ENCODE measurements at places on chromosomes 13 and 19. TPM values are rescaled to one million over a fixed set of nuclear protein-coding genes. Genes with fewer than 3 reads are reported as not detected.
A peak's percentile ranks its signal among the peaks of the same experiment; 100 is the strongest.

Gene GNA15
- 1.2 TPM for total RNA-seq

DNA sequence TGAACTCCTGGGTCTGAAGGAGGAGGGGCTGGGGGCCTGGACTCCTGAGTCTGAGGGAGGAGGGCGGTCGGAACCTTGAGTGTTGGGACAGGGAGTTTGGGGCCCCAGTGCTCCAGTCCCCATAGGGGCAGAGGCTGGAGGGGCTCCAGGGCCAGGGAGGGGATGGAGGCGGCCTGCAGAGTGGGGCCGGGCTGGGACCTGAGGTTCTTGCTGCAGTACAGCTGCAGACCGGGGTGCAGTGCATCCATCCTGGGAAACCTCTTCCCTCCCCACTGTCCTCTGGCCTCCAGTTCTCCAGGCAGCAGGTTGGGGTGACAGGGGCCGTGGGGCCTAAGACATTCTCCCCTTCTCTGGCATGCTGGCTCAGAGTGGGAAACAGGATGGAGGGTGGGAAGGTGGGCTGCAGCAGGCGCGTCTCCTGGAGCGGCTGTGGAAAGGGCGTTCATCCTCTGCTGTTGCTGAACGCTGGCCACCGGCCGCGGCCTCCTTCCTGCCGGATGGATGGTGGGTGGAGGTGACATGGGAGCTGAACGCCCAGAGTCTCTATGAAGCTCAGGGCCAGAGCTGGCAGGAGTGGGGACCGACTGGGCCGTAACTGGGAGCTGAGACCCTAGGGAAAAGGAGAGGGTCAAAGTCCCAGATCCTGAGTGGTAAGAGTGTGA is 1.6 kb downstream of the BRSK1 start:
- peaks cover 23% of the 10 kb centered on the region for H3K4me1 ChIP-seq
- peaks cover 4% of the 10 kb centered on the region for H3K36me3 ChIP-seq
- peak overlapping the region; percentile 83 for H3K27ac ChIP-seq
- DNase-seq, result no peak

GRCh38 chr13:35501661-35502235 is 25.3 kb upstream of the MAB21L1 start:
- no peaks in the 10 kb centered on the region for H3K36me3 ChIP-seq
- H3K27me3 ChIP-seq, result no peaks in the 10 kb centered on the region
- H3K27ac ChIP-seq, result no peak overlapping the region
- peaks cover 11% of the 10 kb centered on the region for H3K4me1 ChIP-seq
- H3K4me3 ChIP-seq, result no peak overlapping the region

DNA sequence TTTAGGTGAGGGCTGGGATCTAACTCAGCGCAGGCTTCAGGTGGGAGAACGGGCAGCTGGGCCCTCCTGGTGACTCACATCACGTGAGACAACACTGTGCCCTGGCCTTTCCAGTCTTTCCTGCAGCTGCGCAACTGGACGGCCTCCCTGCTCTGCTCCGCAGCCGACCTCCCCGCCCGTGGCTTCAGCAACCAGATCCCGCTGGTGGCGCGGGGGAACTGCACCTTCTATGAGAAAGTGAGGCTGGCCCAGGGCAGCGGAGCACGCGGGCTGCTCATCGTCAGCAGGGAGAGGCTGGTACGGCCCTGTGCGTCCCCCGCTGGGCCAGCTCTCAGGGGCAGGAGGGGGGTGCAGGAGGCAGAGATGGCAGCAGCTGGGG is 8.8 kb downstream of the SPPL2B start:
- H3K4me3 ChIP-seq, result no peak overlapping the region
- H3K4me1 ChIP-seq, result peaks cover 15% of the 10 kb centered on the region
- H3K27me3 ChIP-seq, result no peaks in the 10 kb centered on the region
- DNase-seq, result no peak
